ENCODE measurements at places on chromosomes 5 and 9.
A peak's percentile ranks its signal among the peaks of the same experiment; 100 is the strongest.

DNA sequence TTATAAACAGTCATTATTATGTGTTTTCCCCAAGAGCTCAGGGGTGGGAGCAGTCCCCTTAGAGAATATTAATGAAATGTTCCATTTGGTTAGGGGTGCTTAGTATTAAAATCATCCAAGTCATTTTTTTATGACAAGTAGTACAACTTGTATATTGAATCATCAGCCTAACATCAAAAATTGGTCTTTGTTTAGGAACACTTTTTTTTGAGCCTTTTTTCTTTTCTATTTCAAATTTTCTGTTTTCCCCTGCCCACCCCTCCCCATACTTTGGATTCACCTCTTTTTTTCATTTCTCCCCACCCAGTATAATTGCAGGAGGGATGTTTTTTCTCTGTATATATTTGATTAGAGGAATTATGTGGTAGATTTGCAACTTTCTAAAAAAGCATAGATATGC, 25.8 kb downstream of the RBM27 start:
- no peak for DNase-seq

- DNase-seq, result no peak
These were observed 101.3 kb downstream of the SH3TC2 start for GRCh38 chr5:148961261-148962199.

GRCh38 chr9:134366223-134367031, 40.2 kb downstream of the RXRA start:
- DNase-seq, result no peak

- no peak for DNase-seq
These were observed 46.7 kb upstream of the MACIR start for GRCh38 chr5:103211576-103212561.

DNA sequence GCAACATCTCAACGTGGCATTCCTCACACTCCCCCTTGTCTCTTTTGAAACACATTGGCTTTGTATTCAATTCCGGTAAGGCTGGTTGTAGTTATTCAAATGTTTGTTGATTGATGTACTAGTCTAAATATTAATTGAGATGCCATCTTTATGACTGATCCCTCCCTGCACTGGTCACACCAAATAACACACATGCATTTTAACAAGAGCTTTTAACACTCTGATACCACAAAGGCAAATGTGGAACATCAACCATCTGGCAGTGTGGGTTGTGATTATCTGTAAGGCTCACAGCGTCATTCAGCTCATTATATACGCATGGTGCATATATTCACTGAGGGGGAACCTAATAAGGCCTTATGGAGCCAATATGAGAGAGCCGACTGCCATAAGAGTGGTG, 305.0 kb downstream of the TENT4A start:
- no peak for DNase-seq

DNA sequence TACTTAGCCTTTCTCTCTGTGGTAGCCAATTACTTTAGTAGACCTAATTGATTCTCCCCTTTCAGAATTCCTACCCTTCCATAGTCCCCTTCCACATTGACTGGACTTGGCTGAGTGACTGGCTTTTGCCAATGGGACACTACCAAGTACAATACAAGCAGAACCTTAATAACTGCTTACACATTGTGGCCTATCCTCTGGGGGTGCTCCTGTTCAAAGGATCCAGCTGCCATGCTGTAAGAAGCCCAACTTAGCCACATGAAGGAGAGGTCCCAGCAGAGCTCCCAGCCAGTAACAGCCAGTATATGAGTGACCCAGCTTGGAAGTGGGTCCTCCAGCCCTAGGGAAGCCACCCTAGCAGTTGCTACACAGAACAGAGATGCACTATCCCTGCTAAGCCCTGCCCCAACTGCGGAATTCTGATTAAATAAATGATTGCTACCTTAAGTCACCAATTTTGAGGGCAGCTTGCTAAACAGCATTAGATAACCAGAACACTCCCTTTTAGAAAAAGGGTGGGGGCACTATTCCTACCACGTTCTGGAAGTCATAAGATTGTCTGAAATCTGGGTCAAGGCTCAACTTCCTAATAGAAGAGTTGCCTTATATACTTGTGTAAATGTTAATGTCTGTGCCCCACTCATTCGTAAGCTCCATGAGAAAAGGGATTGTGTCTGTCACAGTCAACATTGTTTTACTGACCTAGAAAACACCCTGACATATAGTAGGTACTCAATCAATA, 11.1 kb upstream of the APTX start:
- no peak for DNase-seq

GRCh38 chr9:135586601-135587109, 25.1 kb downstream of the PAEP start:
- DNase-seq, result no peak

DNA sequence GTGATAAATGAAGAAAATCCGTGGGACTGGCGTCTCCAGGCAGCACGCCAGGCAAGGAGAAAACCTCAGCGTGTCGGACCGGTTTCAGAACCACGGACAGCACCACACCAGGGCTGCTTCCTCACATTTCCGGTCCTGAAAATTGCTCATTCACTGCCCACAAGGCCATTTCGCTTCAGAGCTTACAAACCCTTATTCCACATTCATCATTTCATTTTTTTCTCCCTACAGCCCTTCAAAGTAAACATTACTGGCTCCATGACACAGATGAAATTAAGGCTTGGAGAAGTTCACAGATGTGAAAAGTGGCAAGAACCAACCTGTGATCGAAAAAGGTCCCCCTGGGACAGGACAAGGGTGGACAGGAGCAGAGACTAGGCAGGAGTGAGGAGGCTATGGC, 1.5 kb upstream of the GPRIN1 start:
- DNase-seq, result peak; percentile 82

- DNase-seq, result no peak
These were observed 86.7 kb downstream of the SLC44A1 start for GRCh38 chr9:105331160-105331559.

GRCh38 chr9:4939118-4939561, 45.9 kb upstream of the JAK2 start:
- DNase-seq, result no peak

GRCh38 chr9:95809686-95810085, 65.8 kb upstream of the ERCC6L2 start:
- no peak for DNase-seq

DNA sequence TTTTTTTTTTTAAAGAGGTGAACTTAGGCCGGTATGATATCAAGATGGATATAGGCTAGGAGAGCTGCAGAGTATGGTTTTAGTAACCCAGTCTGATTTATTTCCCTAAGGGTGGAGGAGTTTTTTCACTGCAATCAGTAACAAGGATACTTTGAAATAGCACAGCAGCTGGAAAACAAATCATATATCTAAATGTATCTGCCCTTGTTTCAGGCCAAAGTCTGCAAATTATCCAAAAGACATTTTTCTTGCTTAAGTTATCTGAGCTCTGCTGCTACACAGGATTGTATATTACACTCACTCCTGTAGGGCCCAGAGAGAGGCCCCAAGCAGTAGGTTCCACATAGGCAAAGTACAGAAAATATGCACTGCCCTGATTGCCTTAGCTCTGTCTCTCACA, 222.4 kb downstream of the NTRK2 start:
- DNase-seq, result no peak

DNA sequence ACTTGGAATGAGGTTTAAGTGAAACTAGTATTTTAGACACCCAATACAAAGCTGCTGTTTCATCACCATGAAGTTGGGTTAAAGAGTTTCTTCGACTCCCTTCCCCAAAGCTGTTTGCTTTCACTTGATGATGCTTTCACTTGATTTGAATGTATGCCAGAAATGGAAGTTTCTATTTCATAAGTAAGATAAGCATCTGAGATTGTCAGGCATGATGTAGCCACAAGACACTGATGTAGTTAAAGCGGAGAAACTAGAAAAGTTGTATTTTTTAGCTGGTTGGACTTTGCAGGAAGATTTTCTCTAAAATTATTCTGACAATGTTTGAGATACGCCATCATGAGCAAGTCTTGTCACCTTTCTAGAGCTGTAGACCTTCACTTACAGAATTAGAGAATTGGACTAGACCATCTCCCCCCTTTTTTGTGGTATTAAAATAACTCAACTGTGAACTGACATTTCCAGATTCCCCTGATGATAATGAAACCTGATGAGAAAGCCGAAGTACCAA, 20.0 kb downstream of the MOCS2 start:
- no peak for DNase-seq

GRCh38 chr5:35823347-35824098, 33.2 kb upstream of the IL7R start:
- no peak for DNase-seq

- DNase-seq, result peak; percentile 16
These were observed 50.9 kb downstream of the BRINP1 start for GRCh38 chr9:119318371-119318770.

DNA sequence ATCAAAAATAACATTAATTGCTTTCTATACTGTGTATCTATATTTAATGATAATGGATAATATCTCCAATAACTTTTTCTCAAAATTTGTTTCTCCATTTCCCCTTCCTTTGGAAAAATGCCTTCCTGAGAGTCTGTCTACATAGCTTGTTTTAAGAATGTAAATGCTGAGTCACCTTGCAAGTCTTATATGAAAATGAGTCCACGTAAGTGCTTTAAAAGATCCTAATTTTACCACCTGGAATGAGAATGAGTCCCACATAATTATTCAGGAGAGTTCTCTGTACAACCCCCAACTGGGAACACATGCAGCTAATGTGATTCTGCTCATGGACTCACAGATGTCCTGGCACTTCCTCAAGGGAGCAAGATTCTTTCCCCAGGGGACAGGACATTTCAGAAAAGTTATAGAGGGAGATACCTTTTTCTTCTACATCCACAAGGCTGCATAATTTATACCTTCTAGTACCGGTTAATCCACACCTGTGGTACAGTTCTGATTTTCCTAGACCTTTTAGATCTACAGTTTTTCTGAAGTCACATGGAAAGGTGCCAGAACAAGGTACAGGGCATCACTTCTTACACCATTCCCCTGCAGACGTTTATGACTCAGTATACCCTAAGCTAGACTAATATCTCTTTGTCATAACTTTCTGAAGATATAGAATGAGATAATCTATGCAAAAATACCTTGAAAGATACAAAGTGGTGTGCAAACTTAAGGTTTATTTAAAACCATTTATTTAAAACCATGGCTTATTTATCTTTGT, 314.1 kb downstream of the CETN3 start:
- DNase-seq, result no peak

- DNase-seq, result no peak
These were observed 453.4 kb downstream of the TLE4 start for GRCh38 chr9:80025131-80025530.

GRCh38 chr9:89891221-89891590, 286.4 kb downstream of the GADD45G start:
- DNase-seq, result no peak

DNA sequence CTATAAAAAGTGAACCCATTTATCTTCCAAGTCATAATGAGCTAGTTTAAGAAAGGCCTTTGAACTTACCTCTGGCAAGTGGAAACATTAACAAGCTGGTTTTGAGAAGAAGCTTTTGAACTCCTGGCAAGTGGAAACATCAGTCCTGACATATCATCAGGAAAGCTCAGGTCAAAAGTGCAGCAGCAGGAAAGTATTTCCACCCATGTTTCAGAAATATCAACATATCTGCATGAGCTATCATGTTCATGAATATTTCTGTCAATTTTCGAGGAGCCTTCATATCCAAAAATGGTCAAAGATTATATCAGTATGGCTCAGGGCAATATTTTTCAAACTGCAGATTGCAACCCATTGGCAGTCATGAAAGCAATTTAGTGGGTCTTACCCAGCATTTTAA, 133.9 kb downstream of the PLK2 start:
- no peak for DNase-seq

- no peak for DNase-seq
These were observed 13.8 kb upstream of the FGF18 start for GRCh38 chr5:171405615-171406014.

GRCh38 chr5:128791312-128791711, 174.0 kb upstream of the SLC27A6 start:
- DNase-seq, result no peak

DNA sequence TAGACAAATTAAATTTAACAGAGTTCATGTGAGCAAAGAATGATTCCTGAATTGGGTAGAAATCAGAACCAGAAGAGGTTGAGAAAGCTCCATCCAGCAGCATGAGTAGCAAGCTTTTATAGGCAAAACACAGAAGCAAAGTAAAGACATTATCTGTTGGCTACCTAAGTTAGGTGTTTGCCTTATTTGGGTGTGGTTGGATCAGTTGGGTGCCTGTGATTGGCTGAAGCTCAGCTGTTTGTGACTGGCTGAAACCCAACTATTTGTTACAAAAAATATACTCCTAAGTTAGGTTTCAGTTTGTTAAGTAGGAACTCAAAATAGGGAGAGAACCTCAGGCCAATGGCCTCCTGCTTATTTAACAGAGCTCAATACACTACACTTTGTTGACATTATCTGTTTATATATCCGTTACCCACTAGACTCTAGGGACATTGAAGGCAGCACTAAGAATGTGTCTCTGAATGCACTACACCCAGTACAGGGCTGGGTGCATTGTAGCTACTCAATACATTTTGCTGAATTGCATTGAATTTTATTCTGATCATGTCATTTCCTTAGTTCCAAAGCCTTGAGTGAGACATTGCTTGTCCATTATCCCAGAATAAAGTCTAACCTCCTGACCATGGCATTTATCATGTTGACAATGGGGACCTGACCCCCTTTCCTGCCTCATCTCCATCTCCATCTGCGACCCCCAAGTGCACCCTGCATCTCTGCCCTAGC, 98.7 kb downstream of the CCDC192 start:
- DNase-seq, result no peak

GRCh38 chr5:3862906-3863305, 267.3 kb downstream of the IRX1 start:
- no peak for DNase-seq

DNA sequence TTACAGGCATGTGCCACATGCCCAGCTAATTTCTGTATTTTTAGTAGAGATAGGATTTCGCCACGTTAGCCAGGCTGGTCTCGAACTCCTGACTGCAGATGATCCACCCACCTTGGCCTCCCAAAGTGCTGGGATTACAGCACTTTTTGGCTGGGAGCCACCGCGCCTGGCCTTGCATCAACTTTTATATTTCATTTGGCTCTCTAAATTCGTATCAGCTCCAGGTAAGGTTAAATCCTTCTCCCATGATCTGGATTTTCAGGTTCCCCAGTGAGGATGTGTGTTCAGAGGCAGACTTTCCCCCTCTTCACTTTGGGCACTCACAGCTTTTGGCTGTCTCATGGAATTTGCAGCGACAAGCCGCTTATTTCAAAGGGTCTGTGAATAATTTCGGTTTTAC, 16.8 kb upstream of the RNF38 start:
- no peak for DNase-seq

DNA sequence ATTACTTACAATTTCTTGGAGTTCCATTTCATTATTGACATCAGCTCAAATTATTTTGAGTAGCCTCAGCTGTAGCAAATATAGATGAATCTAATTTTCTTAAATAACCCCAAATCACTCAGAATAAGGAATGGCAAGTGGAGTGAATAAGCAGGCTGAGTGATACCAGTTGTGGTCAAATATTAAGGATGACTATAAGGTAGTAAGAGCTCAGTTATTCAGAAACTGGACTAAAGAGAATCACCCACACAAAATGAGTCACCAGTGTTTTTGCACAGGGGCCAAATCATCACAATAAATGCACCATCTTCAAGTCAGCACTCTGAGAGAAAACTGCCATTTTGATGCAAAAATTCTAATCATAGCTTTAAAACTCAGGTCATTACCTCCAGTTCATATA, 128.9 kb upstream of the TARS1 start:
- DNase-seq, result no peak
